ENCODE measurements at places on chromosomes 5 and 9.

GRCh38 chr5:80820685-80821084 is 139.5 kb upstream of the RASGRF2 start:
- DNase-seq: no peak
- H3K27ac ChIP-seq: no peak overlapping the region
- peaks cover under 1% of the 10 kb centered on the region for H3K4me1 ChIP-seq
- H3K27me3 ChIP-seq: no peaks in the 10 kb centered on the region
- peaks cover 39% of the 10 kb centered on the region for H3K36me3 ChIP-seq

DNA sequence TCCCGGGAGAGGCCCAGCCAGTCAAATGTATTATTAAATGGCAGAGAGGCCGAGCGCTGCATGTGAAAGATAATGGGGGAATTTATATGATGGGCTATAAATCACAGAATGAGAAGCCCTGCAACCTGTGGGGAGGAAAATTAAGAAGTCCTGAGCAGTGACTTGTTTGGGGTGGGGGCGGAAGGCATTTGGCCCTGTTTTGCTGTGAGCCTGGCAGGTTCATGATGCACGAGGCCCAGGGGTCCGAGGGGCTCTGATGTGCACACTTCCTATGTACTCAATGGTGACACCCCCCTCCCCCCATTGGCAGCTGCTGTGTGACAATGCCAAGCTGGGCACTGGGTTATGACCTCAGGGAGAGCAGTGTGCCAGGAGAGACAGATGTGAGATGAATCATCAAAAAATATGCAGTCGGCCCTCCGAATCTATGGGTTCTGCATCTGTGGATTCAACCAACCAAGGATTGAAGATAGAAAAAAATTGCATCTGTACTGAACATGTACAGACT is 13.7 kb upstream of the DAB2IP start:
- no peaks in the 10 kb centered on the region for H3K36me3 ChIP-seq
- no peak overlapping the region for H3K4me3 ChIP-seq
- DNase-seq: no peak
- H3K4me1 ChIP-seq: peaks cover 48% of the 10 kb centered on the region

DNA sequence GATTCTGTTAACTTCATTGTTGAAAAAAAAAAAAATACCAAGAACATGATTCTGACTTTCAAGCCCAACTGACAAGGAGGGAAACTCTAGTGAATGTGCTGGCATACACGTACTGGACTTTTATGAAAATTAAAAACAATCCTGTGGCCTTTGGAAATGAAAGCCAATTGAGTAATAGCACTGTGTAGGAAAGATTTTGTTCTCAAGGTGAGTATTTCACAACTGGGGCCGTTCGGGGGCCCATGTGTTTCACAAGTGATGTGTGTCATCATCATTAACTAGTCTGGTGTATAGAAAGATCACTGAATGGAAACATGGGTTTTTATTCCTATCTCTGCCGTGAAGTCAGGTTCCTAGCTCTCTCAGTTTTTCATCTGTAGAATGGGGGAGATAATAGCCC is 605.0 kb upstream of the CLINT1 start:
- H3K4me1 ChIP-seq: peaks cover 5% of the 10 kb centered on the region
- H3K4me3 ChIP-seq: no peak overlapping the region
- H3K36me3 ChIP-seq: no peaks in the 10 kb centered on the region
- no peaks in the 10 kb centered on the region for H3K27me3 ChIP-seq

GRCh38 chr5:157387683-157388093 is 72.3 kb upstream of the NIPAL4 start:
- no peaks in the 10 kb centered on the region for H3K27me3 ChIP-seq
- H3K36me3 ChIP-seq: peaks cover 31% of the 10 kb centered on the region
- peaks cover 38% of the 10 kb centered on the region for H3K4me1 ChIP-seq
- H3K4me3 ChIP-seq: no peak overlapping the region

- H3K27ac ChIP-seq: no peak overlapping the region
- H3K4me3 ChIP-seq: no peak overlapping the region
- no peaks in the 10 kb centered on the region for H3K36me3 ChIP-seq
- H3K27me3 ChIP-seq: no peaks in the 10 kb centered on the region
Measured at GRCh38 chr9:80646211-80646610, 1043.1 kb downstream of the TLE1 start.

DNA sequence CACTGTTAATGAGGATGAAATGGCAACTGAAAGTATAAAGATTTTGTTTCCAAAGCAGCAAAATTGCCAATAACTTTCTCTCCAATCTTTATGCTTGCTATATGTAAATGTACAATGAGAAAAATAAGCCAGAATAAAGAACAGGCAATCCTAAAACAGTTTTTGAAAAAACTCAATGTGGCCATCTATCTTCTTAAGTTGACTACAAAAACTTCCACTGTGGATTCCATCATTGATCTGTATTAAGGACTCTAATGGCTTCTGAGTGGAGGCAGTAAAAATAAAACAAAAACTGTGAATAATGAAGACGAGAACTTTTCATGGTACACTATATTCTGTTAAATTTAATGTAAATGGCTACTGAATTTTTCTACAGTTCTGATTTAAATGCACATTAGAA is 382.9 kb downstream of the TMEM232 start:
- H3K4me1 ChIP-seq: peaks cover 36% of the 10 kb centered on the region
- no peaks in the 10 kb centered on the region for H3K36me3 ChIP-seq
- H3K27me3 ChIP-seq: no peaks in the 10 kb centered on the region
- H3K4me3 ChIP-seq: no peak overlapping the region
- H3K27ac ChIP-seq: no peak overlapping the region

DNA sequence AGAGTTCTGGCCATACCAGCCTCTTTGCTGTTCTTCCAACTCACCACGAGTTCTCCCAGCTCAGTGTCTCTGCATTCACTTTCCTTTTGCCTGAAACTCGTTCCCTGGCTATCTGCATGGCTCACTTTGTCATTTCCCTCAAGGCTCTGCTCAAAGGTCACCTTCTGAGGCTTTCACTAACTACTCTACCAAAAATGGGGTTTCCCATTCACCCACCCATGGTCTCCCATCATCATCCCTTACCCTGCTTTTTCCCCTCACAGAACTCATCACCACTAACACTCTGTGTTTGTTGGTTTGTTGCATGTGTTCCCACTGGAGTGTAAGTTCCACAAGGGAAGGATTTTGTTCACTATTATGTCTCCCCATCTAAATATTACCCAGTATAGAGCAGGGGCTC is 16.6 kb downstream of the PLGRKT start:
- no peaks in the 10 kb centered on the region for H3K4me1 ChIP-seq
- no peak for DNase-seq
- H3K27ac ChIP-seq: no peak overlapping the region
- peaks cover 15% of the 10 kb centered on the region for H3K36me3 ChIP-seq
- H3K4me3 ChIP-seq: no peak overlapping the region

- no peaks in the 10 kb centered on the region for H3K27me3 ChIP-seq
- no peaks in the 10 kb centered on the region for H3K4me1 ChIP-seq
- H3K4me3 ChIP-seq: no peak overlapping the region
- DNase-seq: no peak
- no peak overlapping the region for H3K27ac ChIP-seq
- H3K36me3 ChIP-seq: peaks cover 10% of the 10 kb centered on the region
Measured at GRCh38 chr5:1476181-1476966, 31.1 kb upstream of the SLC6A3 start.

GRCh38 chr9:82406456-82407085 is 418.0 kb downstream of the SPATA31D1 start:
- H3K4me1 ChIP-seq: peaks cover 52% of the 10 kb centered on the region
- no peaks in the 10 kb centered on the region for H3K36me3 ChIP-seq
- no peak for DNase-seq
- no peaks in the 10 kb centered on the region for H3K27me3 ChIP-seq
- no peak overlapping the region for H3K4me3 ChIP-seq

DNA sequence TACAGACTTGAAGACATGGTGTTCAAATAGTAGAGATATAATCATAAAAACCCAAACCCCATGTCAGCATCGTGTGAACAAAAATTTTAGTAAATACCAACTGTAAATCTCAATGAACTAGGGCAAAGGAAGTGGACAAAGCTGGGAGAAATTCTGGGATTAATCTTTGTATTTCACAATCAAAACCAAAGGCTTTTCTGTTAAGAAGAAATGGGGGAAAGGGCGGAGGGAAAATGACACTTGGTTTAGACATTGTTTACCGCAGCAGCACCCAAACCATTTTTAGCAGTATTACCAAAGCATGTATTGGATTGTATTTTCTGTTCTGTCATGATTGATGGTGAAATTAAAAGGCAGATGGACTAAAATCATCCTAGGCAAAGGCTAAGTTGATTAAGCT is 134.2 kb upstream of the PRSS3 start:
- peaks cover 28% of the 10 kb centered on the region for H3K27me3 ChIP-seq
- DNase-seq: no peak
- no peak overlapping the region for H3K27ac ChIP-seq

DNA sequence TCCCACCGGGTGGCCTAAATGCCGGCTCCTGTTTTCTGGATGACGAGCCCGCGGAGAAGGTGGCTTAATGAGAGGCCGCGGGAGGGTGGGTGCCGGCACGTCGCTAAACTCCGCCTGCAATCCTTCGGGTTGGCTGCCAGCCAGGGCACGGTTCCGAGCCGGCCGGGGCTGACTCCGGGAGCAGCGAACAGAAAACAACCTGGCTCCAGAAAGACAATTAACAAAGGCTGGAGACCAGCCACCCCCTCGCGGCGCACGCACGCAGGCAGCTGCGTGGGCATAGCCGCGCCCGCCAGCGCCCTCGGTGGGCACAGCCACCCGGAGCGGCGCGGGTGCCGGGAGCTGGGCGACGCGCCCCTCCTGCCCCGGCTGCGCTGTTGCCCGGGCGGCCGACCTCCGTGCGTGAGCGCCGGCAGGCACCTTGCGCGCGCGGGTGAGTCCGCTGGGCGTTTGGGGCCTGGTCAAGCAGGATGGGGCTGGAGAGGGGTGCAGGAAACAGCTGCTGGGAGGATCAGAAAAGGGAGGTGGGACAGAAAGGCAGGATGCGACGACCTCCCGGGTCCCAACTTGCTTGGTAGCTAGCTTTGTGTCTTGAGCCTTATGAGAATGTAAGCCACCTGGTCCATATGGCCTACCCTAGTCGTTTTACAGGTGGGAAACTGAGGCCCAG is at the start of gene ARHGEF37:
Gene ARHGEF37 (plus strand): TSS at position 307 of the 670 bp plus-strand sequence. CDS start 16,272 bp downstream, outside the sequence.
- H3K4me1 ChIP-seq: peaks cover 18% of the 10 kb centered on the region
- H3K36me3 ChIP-seq: no peaks in the 10 kb centered on the region
- peak within 1 kb of the TSS; percentile 75 for H3K4me3 ChIP-seq

GRCh38 chr5:146549615-146550014 is 33.6 kb upstream of the GPR151 start:
- no peak overlapping the region for H3K27ac ChIP-seq
- H3K36me3 ChIP-seq: no peaks in the 10 kb centered on the region
- DNase-seq: no peak

DNA sequence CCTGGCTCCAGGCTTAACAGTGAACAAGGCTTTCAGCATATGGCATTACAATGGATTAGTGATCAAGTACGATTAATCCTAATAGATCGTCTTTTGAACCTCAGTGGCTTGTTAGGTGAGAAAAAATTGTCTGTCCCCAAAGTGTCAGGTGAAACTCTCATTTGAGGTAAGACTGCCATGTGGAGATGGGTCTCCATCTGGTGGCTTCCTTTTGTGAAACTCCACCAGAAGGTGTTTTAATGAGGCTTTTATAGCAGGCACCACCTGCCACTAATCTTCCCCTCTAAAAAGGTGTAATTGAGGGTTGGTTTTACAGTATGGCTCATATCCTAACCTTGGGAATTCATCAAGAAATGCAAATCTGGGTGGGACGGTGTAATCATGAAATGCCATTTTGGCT is 471.1 kb upstream of the MPDZ start:
- peaks cover 21% of the 10 kb centered on the region for H3K4me1 ChIP-seq
- no peaks in the 10 kb centered on the region for H3K36me3 ChIP-seq
- DNase-seq: no peak

DNA sequence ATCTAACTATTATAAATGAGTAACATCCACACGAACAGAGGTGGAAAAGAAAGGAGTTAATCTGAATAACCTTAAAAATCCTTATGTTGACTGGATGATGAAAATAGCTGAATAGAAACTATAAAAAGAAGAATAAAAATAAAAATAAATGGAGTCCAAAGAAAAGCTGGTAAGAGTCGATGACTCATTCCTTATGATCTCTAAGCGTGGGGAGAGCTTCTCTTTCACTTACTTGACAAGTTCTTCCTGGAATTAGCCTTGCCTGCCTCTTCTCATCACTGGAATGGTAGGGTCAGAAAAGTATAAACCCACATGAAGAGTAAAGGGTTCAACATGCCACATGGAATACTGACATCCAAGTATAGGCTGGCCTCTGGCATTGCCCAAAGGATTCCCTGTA is 477.0 kb upstream of the RGMB start:
- no peak for DNase-seq
- H3K4me1 ChIP-seq: no peaks in the 10 kb centered on the region
- no peak overlapping the region for H3K4me3 ChIP-seq
- no peaks in the 10 kb centered on the region for H3K36me3 ChIP-seq
- no peaks in the 10 kb centered on the region for H3K27me3 ChIP-seq

- H3K4me1 ChIP-seq: peaks cover 12% of the 10 kb centered on the region
- DNase-seq: no peak
- no peak overlapping the region for H3K4me3 ChIP-seq
- peaks cover 67% of the 10 kb centered on the region for H3K27me3 ChIP-seq
- no peaks in the 10 kb centered on the region for H3K36me3 ChIP-seq
Measured at GRCh38 chr9:21982861-21983560, 11.2 kb downstream of the CDKN2A start.

DNA sequence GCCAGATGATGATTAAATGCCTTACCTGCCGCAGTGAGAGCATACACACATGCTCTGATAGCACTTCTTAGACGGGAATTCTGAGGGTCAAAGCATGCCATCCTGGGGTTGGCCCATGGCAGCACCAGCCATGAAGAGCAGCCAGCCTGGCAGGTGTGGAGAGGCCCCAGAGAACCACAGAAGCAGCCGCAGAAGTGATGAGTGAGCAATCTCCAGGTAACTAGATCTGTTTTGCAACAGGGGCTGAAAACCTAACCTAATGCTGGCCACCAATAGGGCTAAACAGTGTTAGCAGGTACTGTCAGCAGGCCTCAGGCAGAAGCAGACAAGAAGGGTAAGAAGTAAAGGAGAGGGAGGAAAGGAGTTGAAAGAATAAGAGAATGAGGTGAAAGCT is 33.5 kb upstream of the HOMER1 start:
- H3K4me3 ChIP-seq: no peak overlapping the region
- H3K4me1 ChIP-seq: peaks cover 26% of the 10 kb centered on the region
- peak overlapping the region; percentile 87 for H3K27ac ChIP-seq
- H3K27me3 ChIP-seq: no peaks in the 10 kb centered on the region

DNA sequence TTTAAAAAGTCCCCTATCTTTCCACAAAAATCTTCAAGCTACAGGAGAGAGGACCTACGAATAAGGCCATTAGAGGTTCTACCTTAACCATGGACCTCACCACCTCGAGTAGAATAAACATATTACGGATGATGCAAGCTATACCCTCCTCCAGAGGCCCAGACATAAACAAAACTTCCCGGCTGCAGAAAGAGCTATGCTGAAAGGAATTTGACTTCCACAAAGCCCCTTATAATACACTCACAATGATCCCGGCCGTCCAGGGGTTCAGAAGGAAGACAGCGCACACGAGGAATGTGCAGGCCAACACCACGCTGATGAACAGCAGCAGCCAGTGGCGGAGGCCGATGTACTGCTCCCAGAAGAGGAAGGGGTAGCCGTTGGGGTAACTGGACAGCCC is 59.0 kb downstream of the PTCH1 start:
- H3K4me1 ChIP-seq: peaks cover 54% of the 10 kb centered on the region
- DNase-seq: no peak
- H3K27ac ChIP-seq: peak overlapping the region; percentile 62
- H3K27me3 ChIP-seq: peaks cover 13% of the 10 kb centered on the region
- H3K4me3 ChIP-seq: no peak overlapping the region
- H3K36me3 ChIP-seq: peaks cover 45% of the 10 kb centered on the region

GRCh38 chr5:43016217-43016779 is 23.8 kb downstream of the ANXA2R start:
- H3K4me3 ChIP-seq: peak overlapping the region; percentile 92
- peaks cover 26% of the 10 kb centered on the region for H3K27me3 ChIP-seq
- H3K36me3 ChIP-seq: no peaks in the 10 kb centered on the region
- peaks cover 36% of the 10 kb centered on the region for H3K4me1 ChIP-seq
- no peak for DNase-seq

All from mesothelial cell of epicardium (in vitro differentiated cells).